ENCODE measurements at places on chromosomes 5 and 9.

- DNase-seq, result peak; percentile 43
These were observed 1.5 kb downstream of the NEK6 start for GRCh38 chr9:124259158-124259808.

- no peak for DNase-seq
These were observed 24.9 kb downstream of the MAN2A1 start for GRCh38 chr5:109714592-109714991.

DNA sequence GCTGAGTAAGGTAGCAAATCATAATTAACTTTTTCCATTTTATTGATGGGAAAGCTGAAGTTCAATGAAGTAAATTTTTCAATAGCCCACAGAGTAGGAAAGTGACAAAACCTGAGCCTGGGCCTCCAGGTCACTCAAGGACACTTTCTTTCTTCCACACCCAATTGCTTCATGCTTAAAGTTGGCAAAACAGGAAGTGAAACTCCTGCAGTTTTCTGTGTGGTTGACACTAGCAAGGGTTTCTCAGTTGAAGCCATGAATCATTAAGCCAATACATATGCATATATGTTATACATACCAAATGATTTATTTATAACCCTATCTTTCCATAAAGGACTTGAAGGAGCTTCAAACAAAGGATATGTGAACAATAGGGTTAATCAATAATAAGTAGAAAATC, 13.9 kb downstream of the TLR4 start:
- DNase-seq, result peak; percentile 53

- no peak for DNase-seq
These were observed 61.3 kb upstream of the PIK3R1 start for GRCh38 chr5:68154119-68154857.

DNA sequence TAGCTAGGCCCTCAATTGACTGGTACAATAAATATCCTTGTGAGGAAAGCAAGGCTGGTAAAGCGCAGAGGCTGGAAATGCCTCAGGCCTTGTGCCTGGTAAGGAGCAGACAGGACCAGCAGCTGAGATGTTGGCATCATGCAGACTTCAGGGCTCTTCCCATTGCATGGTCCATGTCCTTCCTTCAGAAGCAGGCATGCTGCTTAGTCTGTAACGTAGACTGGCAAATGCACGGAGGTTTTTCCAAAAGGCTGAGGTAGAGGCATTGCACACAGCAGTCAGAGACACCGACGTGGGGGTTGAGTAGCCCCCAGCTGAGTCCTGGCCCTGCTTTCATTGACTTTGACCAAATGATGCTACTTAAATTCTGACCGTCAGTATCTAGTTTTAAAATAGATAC, 87.1 kb downstream of the ADRB2 start:
- DNase-seq, result no peak

DNA sequence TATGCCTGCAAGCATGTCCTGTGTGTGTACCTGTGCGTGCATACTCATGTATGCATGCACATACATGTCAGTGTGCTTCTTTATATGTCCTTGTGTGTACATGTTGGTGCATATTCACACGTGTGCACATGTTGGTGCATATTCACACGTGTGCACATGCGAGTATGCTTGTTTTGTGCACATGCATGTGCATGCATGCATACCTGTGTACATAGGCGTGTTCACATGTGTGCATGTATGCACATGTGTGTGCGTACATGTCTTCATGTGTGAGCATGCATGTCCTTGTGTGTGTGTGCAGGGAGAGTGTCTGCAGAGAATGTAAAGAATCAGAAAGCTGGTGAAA, 72.2 kb upstream of the FCN2 start:
- DNase-seq, result no peak

GRCh38 chr5:139435676-139436075, 3.6 kb downstream of the DNAJC18 start:
- DNase-seq, result no peak

- DNase-seq, result no peak
These were observed 103.9 kb downstream of the INSYN2B start for GRCh38 chr5:169876386-169876785.

- no peak for DNase-seq
These were observed 70.0 kb downstream of the RXRA start for GRCh38 chr9:134396258-134396742.

GRCh38 chr5:72451741-72452505, 55.3 kb downstream of the ZNF366 start:
- no peak for DNase-seq

Data from hematopoietic multipotent progenitor cell treated with erythropoietin and hydrocortisone succinate and interleukin-3 and kit ligand, for 6 days (in vitro differentiated cells).